ENCODE measurements at places on chromosomes 1 and 21.

GRCh38 chr1:91804546-91805023 is 81.4 kb downstream of the TGFBR3 start:
- no peak for DNase-seq

GRCh38 chr21:38314558-38314957 is 57.8 kb downstream of the KCNJ15 start:
- no peak for DNase-seq

DNA sequence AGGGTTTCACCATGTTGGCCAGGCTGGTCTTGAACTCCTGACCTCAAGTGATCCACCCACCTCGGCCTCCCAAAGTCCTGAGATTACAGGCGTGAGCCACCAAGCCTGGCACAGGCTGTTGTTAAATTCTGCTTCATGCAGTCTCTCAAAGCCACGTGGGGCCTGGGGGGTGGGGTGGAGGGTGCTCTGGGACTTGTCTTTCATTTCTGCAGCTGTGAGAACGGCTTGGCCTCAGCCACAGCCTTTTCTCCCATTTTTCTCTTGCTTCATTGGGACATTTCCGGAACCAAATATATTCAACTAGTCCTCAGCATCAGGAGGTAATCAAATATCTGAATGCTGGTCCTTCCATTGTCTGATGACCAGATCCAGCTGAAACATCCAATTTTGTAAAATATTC is 27.6 kb upstream of the KCNE2 start:
- DNase-seq, result no peak

DNA sequence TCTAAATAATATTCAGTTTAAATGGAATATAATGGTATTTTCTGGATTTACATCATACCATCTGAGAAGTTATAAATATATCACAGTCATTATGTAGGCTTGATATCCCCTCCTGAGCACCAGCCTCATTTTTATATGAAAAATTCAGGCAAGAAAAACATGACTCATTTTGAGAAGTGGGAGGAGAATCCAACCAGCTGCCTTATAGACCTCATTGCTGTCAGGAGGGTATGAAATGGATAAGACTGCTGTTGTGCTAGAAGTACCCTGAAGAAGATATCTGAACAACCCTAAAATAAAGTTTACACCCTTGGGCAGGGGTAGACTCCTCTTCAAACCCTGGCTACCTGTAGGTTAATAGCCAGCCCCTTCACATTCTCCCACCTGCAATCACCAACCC is 8.8 kb downstream of the GIPC2 start:
- no peak for DNase-seq

GRCh38 chr1:44588551-44589210 is 85.6 kb downstream of the TMEM53 start:
- DNase-seq, result no peak

DNA sequence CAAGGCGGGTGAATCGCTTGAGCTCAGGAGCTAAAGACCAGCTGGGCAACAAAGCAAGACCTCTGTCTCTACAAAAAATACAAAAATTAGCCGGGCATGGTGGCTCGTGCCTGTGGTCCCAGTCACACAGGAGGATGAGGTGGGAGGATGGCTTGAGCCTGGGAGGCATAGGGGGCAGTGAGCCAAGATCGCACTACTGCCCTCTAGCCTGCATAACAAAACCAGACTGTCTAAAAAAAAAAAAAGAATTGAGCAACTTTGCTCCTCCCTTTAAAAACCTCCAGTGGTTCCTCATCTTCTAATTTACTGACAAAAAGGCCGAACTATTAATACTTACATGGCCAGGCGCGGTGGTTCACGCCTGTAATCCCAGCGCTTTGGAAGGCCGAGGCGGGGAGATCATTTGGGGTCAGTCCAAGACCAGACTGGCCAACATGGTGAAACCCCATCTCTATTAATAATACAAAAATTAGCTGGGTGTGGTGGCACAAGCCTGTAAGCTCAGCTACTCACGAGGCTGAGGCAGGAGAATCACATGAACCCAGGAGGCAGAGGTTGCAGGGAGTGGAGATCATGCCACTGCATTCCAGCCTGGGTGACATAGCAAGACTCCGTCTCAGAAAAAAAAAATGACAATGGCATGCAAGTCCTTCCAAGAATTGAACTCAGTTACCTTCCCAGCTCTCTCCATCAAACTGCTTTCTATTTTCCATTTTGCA is 4.4 kb downstream of the ACBD3 start:
- no peak for DNase-seq

- no peak for DNase-seq
Observed at GRCh38 chr21:36159356-36159921, 2.8 kb downstream of the DOP1B start.

- no peak for DNase-seq
Observed at GRCh38 chr1:53957194-53957818, 11.2 kb downstream of the LRRC42 start.

GRCh38 chr1:207825719-207826556 is 74.1 kb downstream of the CD46 start:
- no peak for DNase-seq

DNA sequence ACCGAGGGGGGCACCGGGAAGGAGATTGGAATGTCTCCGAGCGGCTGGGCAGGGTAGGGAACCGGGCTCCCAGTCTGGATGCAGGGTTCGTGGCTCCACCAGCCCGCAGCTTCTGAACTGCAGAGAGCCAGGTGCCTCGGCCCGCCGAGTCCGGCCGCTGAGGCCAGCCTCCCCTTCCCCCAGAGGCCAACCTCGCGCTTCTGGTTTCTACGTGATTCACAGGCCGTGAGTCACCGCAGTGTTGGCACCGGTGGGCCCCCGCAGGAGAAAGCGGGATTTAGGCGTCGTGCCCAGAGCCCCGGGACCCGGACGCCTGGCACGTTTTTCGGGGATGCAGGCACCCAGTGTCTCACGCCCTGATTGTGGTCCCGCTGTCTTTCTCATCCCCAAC is 458 bp downstream of the CRABP2 start:
- DNase-seq, result no peak

DNA sequence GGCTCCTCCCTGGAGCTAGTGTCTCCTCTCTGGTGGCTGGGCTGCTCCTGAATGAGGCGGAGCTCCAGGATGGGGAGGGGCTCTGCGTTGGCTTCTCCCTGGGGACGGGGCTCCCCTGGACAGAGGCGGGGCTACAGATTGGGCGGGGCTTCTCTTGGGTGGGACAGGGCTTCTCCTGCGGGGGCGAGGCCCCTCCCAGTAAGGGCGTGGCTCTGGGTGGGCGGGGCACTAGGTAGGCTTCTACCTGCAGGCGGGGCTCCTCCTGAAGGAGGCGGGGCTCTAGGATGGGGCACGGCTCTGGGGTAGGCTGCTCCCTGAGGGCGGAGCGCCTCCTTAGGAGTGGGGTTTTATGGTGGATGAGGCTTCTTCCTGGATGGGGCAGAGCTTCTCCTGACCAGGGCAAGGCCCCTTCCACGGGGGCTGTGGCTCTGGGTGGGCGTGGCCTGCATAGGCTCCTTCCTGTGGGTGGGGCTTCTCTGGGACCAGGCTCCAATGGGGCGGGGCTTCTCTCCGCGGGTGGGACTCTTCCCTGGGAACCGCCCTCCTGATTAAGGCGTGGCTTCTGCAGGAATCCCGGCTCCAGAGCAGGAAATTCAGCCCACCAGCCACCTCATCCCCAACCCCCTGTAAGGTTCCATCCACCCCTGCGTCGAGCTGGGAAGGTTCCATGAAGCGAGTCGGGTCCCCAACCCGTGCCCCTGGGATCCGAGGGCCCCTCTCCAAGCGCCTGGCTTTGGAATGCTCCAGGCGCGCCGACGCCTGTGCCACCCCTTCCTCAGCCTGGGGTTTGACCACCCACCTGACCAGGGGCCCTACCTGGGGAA is 22.7 kb upstream of the ARF1 start:
- DNase-seq, result no peak

- DNase-seq, result no peak
Observed at GRCh38 chr1:83857103-83857502, 141.8 kb downstream of the TTLL7 start.

DNA sequence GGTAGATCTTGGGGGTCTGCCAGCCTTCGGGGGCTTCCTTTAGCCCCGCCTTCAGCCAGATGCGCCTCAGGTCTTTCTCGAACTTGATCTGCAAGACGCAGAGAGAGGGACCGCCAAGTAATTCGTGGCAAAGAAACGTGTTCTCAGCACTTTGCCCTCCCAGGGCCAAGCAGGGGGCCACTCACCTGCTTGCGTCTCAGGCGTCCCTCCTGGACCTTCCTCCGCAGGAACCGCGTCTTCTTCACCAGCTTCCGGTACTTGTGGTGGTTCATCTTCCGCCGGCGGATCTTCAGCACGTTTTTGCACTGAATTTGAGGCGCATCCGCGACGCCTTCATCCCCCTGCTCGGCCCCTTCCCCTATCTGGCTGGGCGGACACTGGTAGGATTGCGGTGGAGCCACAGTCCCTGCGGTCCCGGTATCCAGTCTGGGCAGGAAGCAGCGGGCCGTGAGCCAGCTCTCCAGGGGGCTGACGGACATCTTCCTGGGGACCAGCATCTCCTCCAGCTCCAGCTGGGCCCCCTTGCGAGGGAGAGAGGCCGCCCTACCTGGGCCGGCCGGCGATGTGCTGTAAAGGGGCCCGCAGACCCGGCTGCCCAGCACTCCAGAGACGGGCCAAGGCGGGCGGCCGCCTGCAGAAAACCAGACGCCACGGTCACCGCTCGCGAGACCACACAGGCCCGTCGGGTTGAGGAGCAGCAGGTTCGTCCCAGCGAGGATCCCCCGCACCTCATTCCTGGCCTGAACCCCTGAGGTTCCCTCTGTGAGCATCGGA is 1.0 kb downstream of the AURKAIP1 start:
- no peak for DNase-seq

GRCh38 chr1:155057788-155058211 is 5.7 kb upstream of the EFNA4 start:
- no peak for DNase-seq

- DNase-seq, result no peak
Observed at GRCh38 chr1:23701996-23702395, 10.4 kb downstream of the RPL11 start.

GRCh38 chr21:24852610-24853195 is 754.6 kb downstream of the MRPL39 start:
- DNase-seq, result no peak

DNA sequence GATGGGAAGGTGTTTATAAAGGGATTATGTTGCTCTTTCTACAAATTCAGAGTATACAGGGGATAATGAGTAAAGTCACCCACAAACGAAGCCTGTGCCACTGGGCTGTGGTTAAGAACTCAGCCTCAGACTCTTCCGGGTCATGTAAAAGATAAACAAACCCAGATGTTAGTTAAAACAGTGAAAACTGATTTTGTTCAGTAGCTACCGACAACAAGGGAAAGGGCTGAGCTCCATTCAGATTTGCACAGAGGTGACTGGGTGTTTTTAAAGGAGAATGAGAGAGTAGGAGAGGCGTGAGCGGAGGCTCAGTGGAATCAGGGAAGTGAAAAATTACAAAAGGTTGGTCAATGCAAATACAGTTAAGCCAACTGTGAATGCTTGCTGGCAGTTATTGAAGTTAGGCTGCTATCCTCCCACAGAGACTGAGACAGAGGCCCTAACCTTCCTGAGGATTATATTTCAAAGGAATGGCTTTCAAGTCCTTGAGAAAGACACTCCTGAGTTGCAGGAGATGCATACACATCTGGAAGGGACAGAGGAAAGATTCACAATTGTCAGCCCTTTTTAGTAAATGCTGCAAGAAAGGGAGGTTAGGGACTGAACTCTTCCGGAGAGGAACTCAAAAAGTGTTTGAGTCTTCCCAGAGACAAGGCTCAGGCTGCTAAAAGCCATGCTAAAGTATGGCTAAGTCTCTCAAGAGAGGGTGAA is 29.9 kb upstream of the SAMD13 start:
- no peak for DNase-seq

DNA sequence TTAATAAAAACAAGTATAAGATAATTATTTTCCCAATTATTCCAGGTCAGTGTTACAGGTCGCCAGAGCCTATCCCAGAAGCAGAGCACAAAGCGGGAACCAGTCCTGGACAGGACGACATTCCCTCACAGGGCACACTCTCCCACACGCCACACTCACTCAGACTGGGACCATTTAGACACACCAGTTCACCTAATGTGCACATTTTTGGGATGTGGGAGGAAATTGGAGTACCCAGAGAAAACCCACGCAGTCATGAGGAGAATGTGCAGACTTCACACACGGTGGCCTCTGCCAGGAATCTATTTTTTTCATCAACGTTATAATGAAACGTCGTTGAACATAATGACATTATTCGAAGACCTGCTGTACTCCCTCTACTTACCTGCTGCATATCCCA is 20.5 kb upstream of the NRDC start:
- no peak for DNase-seq

DNA sequence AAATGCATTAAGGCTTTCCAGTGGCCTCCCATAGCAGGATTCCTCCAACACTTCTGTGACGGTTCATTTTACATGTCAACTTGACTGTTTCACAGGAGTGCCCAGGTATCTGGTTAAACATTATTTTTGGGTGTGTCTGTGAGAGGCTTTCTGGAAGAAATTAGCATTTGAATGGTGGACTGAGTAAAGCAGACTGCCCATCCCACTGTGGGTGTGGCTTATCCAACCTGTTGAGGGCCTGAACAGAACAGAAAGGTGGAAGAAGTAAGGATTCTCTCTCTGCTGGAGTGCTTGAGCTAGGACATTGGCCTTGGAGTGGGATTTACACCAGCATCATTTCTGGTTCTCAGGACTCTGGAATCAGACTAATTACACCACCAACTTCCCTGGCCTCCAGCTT is 85.6 kb downstream of the RGS7 start:
- no peak for DNase-seq

GRCh38 chr1:168867941-168868634 is 139.1 kb upstream of the DPT start:
- DNase-seq, result no peak

DNA sequence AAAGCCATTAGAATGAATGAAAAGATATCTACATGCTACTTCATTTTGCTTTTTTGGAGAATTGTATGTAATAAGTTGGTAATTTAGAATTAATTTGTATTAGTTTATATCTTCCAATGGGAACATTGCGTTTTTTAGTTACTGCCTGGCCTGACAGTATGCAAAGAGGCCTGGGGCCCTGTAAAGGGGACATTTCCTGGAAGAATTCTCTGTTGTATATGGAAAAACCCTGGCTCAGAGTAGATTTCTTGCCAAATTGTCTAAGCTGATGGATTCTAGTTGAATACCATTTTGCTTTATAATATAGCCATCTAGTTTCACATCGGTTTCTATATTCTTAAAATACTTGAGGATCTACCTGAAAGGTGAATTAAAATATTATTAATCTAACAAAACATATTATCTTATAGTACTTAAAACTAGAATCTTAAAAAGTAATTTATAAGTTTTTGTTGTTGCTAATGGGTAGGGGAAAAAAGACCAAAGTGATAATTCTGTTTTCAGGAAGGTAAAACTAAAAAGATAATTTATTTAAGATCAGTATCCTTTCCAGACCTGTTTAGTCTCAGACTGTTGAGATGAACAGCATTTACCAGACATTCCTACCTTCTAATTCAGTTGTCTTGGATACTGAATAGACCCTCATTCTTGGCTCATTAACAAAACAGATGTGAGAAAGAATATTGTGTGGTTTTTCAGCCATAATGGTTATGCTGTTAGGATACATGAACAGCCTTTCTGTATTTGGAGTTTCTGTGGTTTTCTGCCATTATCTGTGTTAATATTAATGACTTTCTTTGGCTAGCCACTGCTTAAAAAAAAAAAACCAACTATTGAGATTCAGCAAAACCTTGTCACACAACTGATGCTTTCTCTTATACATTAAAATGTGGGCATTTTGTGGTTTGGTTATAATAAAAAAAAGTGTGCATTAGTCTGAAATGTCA is 4.8 kb downstream of the AGO3 start:
- no peak for DNase-seq

Data from cerebellar nuclear complex (tissue), 1 donor.